Natural killer cell treated with Interleukin-12 subunit alpha and Interleukin-12 subunit beta and Interleukin-15 and Interleukin-18, amount 100 ng/mL, for 72 hours (primary cell): ENCODE measurements at places on chromosomes 7 and 10. TPM values are rescaled to one million over a fixed set of nuclear protein-coding genes. Genes with fewer than 3 reads are reported as not detected.

- no peaks in the 10 kb centered on the region for H3K27me3 ChIP-seq
- no peak overlapping the region for H3K27ac ChIP-seq
- no peaks in the 10 kb centered on the region for H3K36me3 ChIP-seq
- H3K4me1 ChIP-seq, result peaks cover 45% of the 10 kb centered on the region
- no peak overlapping the region for H3K4me3 ChIP-seq
These were observed 86.2 kb upstream of the PPIF start for GRCh38 chr10:79260811-79261740.

- H3K4me1 ChIP-seq, result peaks cover 2% of the 10 kb centered on the region
- no peak overlapping the region for H3K4me3 ChIP-seq
- no peak for DNase-seq
- H3K27ac ChIP-seq, result no peak overlapping the region
- H3K27me3 ChIP-seq, result no peaks in the 10 kb centered on the region
These were observed 77.1 kb downstream of the NRF1 start for GRCh38 chr7:129688503-129689222.

DNA sequence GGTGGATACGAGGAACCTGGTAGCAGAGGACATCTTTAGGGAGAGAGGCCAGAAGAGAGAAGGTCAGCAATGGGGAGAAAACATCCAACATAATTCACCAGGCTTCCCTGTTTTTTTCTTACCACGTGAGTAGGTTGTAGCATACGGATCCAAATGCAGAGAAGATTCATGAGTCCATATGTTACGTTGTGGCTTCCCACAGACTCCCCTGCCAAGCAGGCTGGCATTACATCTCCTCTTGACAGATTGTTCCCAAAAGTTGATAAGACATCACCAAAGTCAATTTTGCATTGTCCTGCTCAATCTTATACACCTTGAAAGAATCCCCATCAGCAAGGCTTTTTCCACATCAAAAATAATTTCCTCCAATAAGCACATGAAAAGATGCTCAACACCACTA is 39.7 kb downstream of the DRGX start:
- peaks cover 5% of the 10 kb centered on the region for H3K27me3 ChIP-seq
- H3K27ac ChIP-seq, result no peak overlapping the region
- H3K4me1 ChIP-seq, result peaks cover 9% of the 10 kb centered on the region
- no peak overlapping the region for H3K4me3 ChIP-seq

- no peak overlapping the region for H3K4me3 ChIP-seq
- H3K36me3 ChIP-seq, result peaks cover 4% of the 10 kb centered on the region
- H3K4me1 ChIP-seq, result peaks cover 23% of the 10 kb centered on the region
- peak overlapping the region; percentile 42 for H3K27ac ChIP-seq
- no peaks in the 10 kb centered on the region for H3K27me3 ChIP-seq
These were observed 21.3 kb downstream of the TMEM176B start for GRCh38 chr7:150778738-150779301.

- no peak for DNase-seq
- H3K27me3 ChIP-seq, result no peaks in the 10 kb centered on the region
- peaks cover 42% of the 10 kb centered on the region for H3K4me1 ChIP-seq
- H3K36me3 ChIP-seq, result no peaks in the 10 kb centered on the region
- peak overlapping the region; percentile 84 for H3K4me3 ChIP-seq
These were observed 58.3 kb downstream of the ST7 start for GRCh38 chr7:117011419-117012260.

GRCh38 chr7:139049936-139050335 is 14.1 kb upstream of the ZC3HAV1L start:
- no peaks in the 10 kb centered on the region for H3K27me3 ChIP-seq
- H3K27ac ChIP-seq, result no peak overlapping the region
- DNase-seq, result no peak
- H3K4me3 ChIP-seq, result no peak overlapping the region
- peaks cover 36% of the 10 kb centered on the region for H3K4me1 ChIP-seq
- peaks cover 67% of the 10 kb centered on the region for H3K36me3 ChIP-seq

DNA sequence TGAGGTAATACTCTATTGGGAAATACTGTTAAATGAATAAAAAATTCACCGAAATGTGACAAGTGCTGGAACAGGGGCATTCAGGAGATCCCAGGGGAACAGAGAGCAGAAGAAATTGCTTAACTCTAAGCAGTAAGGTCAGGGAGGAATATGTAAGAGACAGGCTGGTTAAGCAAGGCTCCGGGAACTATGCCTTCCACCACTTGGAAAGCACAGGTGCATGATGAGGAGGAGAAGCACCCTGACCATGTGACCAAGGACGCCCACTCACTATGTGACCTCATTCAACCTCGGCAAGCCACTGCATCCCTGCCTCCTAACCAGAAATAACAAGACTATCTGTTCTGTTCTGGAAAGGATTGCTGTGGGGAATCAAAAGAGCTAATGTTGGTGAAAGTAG is 218.4 kb downstream of the ELMO1 start:
- H3K27ac ChIP-seq, result no peak overlapping the region
- H3K4me3 ChIP-seq, result no peak overlapping the region
- H3K4me1 ChIP-seq, result peaks cover 4% of the 10 kb centered on the region
- no peaks in the 10 kb centered on the region for H3K27me3 ChIP-seq
- no peak for DNase-seq

LRRC4 gene
- not detected for total RNA-seq

CALCR gene
- total RNA-seq, result not detected

CCDC146 gene
- total RNA-seq, result 3.4 TPM

SLC26A5 gene
- not detected for total RNA-seq
